A549 treated with AZD2906 at 1 μM for 4 hours (cell line): ENCODE measurements at places on chromosomes 4 and X. TPM values are rescaled to one million over a fixed set of nuclear protein-coding genes. Genes with fewer than 3 reads are reported as not detected.

The HPGD gene
- total RNA-seq, result 76.8 to 98.7 TPM (median 83.9 TPM) in 5 replicates

The SYNPO2 gene
- total RNA-seq, result 0.56 to 0.98 TPM (median 0.94 TPM) in 5 replicates

The NDNF gene
- not detected in 5 replicates for total RNA-seq

The UGT2B17 gene
- total RNA-seq, result not detected in 5 replicates

The ESX1 gene
- 0.05 to 0.15 TPM (median 0.09 TPM) in 3 of 5 replicates, not detected in the others for total RNA-seq

The RIBC1 gene
- 0.74 to 0.88 TPM (median 0.85 TPM) in 5 replicates for total RNA-seq

The SPATA18 gene
- total RNA-seq, result 3.9 to 4.5 TPM (median 4.3 TPM) in 5 replicates

The PLXNB3 gene
- 2.4 to 4.5 TPM (median 2.8 TPM) in 5 replicates for total RNA-seq

The ZNF674 gene
- 1.7 to 3.4 TPM (median 2.7 TPM) in 5 replicates for total RNA-seq

The TBC1D8B gene
- 0.94 to 1.3 TPM (median 1.2 TPM) in 5 replicates for total RNA-seq

The CITED1 gene
- 1.1 to 2.6 TPM (median 1.8 TPM) in 5 replicates for total RNA-seq

The PNMA6F gene
- not detected in 5 replicates for total RNA-seq

The PABPC5 gene
- 0.06 TPM in 1 of 5 replicates, not detected in the others for total RNA-seq

The SHROOM3 gene
- total RNA-seq, result 12.1 to 16.1 TPM (median 15.0 TPM) in 5 replicates

The ARMCX2 gene
- 0.06 to 0.08 TPM (median 0.08 TPM) in 3 of 5 replicates, not detected in the others for total RNA-seq

The STATH gene
- not detected in 5 replicates for total RNA-seq

The TMEM150C gene
- total RNA-seq, result 0.87 to 1.2 TPM (median 0.98 TPM) in 5 replicates

The GAGE1 gene
- not detected in 5 replicates for total RNA-seq

The GRIA3 gene
- total RNA-seq, result not detected in 5 replicates
